ENCODE measurements at places on chromosomes 13 and 19. TPM values are rescaled to one million over a fixed set of nuclear protein-coding genes. Genes with fewer than 3 reads are reported as not detected.

The FAM83E gene
- polyA plus RNA-seq, result 1.2 TPM

The ERFL gene
- 0.12 TPM for polyA plus RNA-seq

The EDNRB gene
- 93.1 TPM for polyA plus RNA-seq

The SLITRK6 gene
- 4.7 TPM for polyA plus RNA-seq

The SYDE1 gene
- polyA plus RNA-seq, result 18.7 TPM

The SHKBP1 gene
- 47.9 TPM for polyA plus RNA-seq

The SIGLEC6 gene
- 0.24 TPM for polyA plus RNA-seq

The MEIOSIN gene
- polyA plus RNA-seq, result not detected

The RINL gene
- 8.9 TPM for polyA plus RNA-seq

The LRRC63 gene
- not detected for polyA plus RNA-seq

The NKPD1 gene
- 0.13 TPM for polyA plus RNA-seq

The GJB6 gene
- polyA plus RNA-seq, result 5.4 TPM

The SPRY2 gene
- polyA plus RNA-seq, result 61.7 TPM

The FCER2 gene
- polyA plus RNA-seq, result not detected

The KCNN1 gene
- 8.4 TPM for polyA plus RNA-seq

The ZNRF4 gene
- not detected for polyA plus RNA-seq

The IGFL3 gene
- not detected for polyA plus RNA-seq

The SYNGR4 gene
- polyA plus RNA-seq, result 0.41 TPM

The MYO16 gene
- polyA plus RNA-seq, result 0.60 TPM

The NLRP13 gene
- polyA plus RNA-seq, result not detected

The KLK7 gene
- polyA plus RNA-seq, result 4.2 TPM

The PABPC3 gene
- polyA plus RNA-seq, result 1.2 TPM

The IL17D gene
- polyA plus RNA-seq, result 8.5 TPM

The PSPN gene
- polyA plus RNA-seq, result 2.9 TPM

The GPALPP1 gene
- 60.3 TPM for polyA plus RNA-seq

The ENOX1 gene
- 9.7 TPM for polyA plus RNA-seq

The CCNE1 gene
- polyA plus RNA-seq, result 6.1 TPM

The UNC13A gene
- polyA plus RNA-seq, result 0.18 TPM

The ATP8B3 gene
- 0.65 TPM for polyA plus RNA-seq

The PIK3R2 gene
- polyA plus RNA-seq, result 38.9 TPM

The CEACAM16 gene
- not detected for polyA plus RNA-seq

The KLK12 gene
- polyA plus RNA-seq, result not detected

The POSTN gene
- 301 TPM for polyA plus RNA-seq

The FCGBP gene
- polyA plus RNA-seq, result 5.7 TPM

The C19orf33 gene
- polyA plus RNA-seq, result 10.0 TPM
